ENCODE measurements at places on chromosomes 1 and 21.

DNA sequence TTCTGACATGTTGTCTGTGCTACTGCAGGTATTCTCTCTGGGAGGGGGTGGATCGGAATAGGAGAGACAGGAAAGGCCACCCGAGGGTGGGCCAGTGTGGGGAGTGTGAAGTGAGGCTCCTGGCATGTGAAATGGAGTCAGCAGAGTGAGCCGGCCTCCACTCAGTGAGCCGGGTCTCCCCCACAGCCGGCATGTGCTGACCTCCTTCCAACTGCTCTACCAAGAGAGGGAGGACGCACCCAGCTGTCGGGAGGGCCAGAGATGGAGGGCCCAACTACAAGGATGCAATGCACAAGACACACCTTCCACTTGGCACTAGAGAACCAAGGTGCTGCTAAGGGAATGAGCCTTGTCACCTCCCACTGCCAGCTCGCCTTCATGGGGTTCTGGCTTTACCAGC, 28.2 kb upstream of the CLSTN1 start:
- DNase-seq = no peak

DNA sequence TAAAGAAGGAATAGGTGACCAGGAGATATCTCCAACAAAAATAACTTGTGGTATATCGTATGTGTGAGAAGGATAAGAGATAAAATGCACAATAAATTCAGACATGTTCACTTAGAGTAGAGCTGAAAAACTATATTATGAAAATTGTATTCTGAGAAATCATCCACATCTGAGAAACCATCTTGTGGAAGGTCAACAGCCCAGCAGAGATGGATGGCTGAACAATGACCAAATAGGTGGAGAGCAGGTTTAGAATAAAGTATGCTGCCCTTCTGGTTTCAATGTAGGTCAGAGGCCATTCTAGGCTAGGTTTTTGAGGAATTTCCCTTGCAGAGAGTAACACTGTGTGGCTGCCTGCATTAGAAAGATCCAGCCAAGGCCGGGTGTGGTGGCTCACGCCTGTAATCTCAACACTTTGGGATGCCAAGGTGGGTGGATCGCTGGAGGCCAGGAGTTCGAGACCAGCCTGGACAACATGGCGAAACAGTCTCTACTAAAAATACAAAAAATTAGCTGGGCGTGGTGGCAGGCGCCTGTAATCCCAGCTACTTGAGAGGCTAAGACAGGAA, 8.8 kb upstream of the UAP1 start:
- no peak for DNase-seq

GRCh38 chr1:48093147-48093546, 96.0 kb upstream of the TRABD2B start:
- no peak for DNase-seq

DNA sequence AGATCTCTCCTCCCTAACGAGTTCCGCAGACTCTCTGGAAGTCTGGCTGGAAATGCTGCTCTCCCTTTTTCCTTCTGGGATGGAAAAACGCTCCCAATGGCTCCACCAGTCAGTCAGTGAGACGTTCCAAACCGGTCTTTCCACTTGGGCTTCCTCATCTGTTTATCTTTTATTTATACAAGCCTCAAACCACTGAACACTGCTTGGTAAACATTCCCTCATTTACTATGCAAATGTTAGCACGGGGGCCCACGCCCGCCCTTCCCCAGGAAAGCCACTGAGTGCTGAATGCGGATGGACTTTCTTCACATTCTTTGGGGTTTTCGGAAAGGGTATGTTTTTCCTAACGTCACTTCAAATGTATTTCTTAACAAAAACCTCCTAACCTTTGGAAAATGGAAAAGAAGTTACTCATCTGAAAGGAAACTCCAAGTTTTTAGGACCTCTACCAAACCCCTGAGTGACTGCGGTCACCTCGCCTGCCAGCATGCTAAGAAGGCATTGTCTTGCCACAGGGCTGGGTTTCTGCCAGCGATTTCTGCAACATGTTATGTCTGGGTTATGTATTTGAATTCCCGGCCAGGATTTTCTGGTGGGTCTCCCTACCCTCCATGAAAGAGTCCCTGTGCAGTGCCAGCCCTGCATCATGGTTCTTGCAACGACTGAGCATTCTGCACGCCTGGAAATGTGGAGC, 14.0 kb upstream of the UMODL1 start:
- no peak for DNase-seq

DNA sequence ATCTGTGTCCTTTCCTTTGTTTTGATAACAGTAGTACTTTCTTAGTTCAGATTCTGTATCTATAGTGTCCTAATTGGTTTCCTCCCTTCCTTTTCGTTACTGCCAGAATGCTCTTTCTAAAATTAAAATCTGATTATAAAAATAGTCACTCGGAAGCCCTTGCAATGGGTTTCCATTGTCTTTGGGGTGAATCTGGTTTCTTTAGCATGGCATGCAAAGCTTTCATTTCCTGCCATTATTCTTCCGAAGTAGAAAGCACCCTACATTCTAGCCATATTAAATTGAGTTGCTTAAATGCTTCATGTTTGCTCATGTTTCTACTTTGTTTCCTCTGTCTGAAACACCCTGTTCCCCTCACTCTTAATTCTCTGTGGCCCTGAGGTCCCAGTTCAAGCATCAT, 53.2 kb upstream of the MACF1 start:
- no peak for DNase-seq

DNA sequence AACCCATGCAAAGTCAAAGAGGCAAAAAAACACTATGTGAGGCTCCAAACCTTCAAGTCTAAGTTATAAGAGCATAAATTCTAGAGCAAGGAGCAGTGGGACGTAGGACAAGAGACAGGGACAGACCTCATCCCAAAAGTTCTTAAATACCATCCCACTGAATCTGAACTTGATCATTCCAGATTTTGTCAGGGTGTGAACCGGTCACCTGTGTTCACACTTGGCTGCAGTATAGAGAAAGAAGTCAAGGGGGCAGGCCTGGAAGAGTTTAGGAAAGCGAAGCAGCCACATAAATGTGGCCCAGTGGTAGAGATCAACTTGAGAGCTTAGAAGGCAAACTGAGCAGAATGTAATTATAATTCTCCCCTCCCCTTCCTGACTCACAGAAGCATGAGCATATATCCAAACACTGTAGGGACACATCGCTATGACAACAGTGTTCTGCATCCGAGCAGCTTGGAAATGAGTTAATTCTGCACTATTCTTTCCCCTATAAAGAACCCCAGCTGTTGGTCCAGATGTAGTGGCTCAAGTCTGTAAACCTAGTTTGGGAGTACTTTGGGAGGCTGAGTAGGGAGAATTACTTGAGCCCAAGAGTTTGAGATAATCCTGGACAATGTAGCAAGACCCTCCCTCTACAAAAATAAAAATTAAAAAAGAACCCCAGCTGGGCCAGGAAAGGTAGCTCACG, 2.7 kb downstream of the AKR7A2 start:
- peak; percentile 55 for DNase-seq

DNA sequence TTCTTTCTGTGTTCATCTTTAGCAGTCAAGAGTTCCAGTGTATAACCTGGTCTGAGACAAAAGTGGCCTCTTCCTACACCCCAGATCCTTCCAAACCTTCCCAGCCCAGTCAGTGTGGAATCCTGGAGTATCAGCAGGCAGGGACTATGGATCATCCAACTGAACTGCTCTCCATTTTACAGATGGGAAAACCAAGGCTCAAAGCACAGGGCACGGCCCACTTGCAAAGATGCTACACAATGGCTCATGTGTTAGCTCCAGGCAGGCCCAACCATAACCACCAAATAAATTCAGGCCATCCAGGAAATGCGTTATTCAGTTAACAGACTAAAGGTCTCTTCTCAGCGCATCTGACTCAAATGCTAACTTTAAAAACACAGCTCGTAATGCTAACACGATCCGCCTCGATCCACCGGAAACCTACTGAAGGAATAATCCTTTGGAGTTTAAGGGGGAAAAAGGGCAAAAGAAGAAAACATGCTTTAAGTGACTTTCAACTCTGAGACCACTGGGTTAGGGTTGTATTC, 7.1 kb downstream of the GLIS1 start:
- no peak for DNase-seq

DNA sequence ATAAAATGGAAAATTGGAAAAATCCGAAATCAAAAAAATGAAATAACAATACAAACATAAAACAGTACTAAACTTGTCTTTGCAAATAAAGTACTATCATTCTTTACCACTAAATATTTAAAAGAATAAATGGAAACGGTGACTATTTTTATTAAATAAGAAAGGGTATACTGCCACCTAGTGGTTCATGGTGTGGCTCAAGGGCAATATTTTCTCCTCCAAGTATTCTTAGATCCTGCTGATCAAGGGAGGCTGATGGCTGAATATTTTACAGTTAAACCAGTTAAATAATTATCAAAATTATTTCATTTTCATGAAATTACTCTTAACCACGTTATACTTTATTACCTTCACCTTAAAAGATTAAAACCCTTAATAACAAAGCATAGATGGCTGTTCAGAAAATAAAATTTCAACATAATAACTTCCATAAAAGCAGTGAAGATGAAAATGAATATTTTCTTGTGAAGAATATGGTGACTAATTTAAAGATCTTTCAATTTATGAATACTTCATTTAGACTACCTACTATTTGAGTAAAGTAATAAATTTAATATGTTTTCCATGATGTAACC, 1793.9 kb downstream of the NCAM2 start:
- DNase-seq = no peak

DNA sequence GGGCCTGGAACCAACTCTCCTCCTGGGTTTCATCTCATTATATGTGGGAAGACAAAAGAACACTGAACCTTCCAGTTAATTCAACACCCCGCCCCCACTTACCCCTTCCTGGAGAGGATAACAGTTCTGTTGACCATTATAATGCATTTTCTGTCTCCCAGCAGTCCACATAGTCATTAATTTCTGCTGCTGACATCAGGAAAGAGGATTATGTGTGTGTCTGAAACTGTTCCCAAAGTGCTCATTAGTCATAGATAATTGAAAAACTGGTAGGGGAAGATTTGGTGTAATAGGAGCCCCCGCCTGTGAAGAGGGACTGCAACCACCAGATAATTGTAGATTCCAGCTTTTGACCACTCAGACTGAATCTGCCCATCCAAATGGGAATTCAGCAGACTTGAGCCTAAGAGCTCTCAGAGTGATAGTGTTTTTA, 208.7 kb downstream of the FGGY start:
- no peak for DNase-seq

GRCh38 chr21:42390193-42390592, 5.7 kb downstream of the TMPRSS3 start:
- DNase-seq = no peak

- no peak for DNase-seq
Measured at GRCh38 chr1:100441651-100442050, 89.3 kb downstream of the CDC14A start.

- no peak for DNase-seq
Measured at GRCh38 chr1:1219341-1219740, 5.4 kb upstream of the TNFRSF4 start.

- DNase-seq = no peak
Measured at GRCh38 chr1:17137441-17137840, 18.2 kb upstream of the PADI2 start.

DNA sequence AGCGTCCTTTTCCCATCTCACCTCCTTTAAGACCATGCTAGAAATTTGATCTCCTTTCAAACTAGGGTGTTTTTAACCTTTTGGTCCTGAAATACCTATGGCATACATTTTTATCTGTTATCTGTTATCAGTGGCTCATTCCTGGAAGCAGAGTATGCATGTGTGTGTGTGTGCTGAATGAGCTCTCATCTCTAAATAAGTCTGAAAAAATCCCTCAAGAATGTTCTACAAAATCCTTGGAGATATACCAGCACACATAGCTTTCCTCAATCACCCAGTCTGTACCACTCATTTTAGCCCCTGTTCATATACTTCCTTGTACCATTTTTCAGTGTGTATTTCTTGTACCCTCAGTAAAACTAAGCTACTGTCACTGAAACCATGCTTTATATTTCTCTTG, 6.0 kb upstream of the DARS2 start:
- DNase-seq = no peak

DNA sequence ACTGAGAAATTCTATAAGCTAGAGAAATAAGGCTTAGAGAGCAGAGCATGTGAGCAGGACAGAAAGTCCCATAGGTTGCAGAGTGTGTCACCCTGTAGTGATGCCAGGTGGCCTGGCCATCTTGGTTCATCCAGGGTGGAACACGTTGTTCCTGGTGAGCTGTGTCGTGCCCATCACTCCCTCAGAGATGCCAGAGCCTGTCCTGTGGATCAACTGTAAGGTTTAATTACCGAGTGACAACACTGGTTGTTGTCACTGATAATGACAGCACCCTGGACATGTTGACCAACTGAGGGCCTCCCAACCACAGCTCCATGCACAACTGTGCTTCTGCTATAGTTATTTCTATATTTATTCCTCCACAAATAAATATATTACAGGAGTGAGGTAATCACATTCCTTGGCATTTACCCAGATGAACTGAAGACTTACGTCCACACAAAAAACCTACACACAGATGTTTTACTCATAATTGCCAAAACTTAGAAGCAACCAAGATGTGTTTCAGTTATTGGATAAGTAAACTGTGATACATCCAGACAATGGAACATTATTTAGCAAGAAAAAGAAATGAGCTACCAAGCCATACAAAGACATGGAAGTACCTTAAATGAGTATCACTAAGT, 6.2 kb downstream of the C1orf198 start:
- DNase-seq = no peak

- DNase-seq = no peak
Measured at GRCh38 chr1:172322219-172323061, 98.0 kb upstream of the C1orf105 start.

DNA sequence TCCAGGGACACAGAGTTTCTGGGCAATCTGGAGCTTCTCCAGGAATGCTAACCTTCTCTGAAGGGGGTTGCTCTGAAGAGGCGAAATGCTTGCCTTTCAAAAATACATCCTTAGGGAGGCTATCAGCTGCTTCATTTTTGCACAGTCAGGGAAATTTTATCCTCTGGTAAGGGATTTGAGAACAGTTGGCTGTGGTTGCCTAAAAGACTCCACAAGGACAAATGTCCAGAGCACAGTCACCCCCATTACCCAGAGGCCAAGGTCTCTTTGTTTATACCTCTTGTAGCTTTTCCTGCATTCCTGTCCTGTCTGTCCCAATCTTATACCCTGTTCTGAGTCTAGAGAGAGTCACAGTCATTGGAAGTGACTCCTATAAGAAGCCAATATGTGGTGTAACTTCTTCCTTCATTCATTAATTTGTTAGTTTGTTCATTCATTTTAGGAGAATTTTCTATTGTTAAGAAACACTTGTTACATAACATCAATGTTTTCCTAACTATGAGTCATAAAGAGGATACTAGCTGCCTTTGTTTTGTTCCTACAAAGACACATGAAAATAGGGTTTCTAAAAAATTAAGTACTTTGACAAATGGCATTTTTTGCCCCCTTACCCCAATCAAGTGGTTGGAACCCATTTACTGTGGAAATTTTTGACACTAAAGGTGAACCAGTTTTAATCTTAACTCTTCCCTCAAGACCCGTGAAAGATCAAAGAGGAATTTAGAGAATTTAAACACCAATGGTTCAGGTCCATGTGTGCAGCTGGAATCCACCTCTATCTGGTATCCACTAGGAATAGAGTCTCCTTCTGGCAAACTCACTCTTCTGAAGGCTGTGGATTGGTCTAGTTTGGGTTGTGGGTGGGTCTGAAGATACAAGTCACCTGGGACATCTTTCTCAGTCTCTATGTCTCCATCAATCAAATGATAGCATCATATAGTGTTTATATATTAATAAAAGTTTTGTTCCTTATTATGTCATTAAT, 47.1 kb downstream of the GPR88 start:
- DNase-seq = no peak

All from vagina (tissue), 2 donors.